ENCODE measurements at places on chromosomes 5 and 9. TPM values are rescaled to one million over a fixed set of nuclear protein-coding genes. Genes with fewer than 3 reads are reported as not detected.
A peak's percentile ranks its signal among the peaks of the same experiment; 100 is the strongest.

The TRAF1 gene
- total RNA-seq, result 4.1 TPM

The ADAMTS2 gene
- 49.3 TPM for total RNA-seq

The CEP72 gene
- 4.4 TPM for total RNA-seq

The PLPPR1 gene
- 1.5 TPM for total RNA-seq

The LCNL1 gene
- 0.20 TPM for total RNA-seq

The C1QTNF3 gene
- total RNA-seq, result 34.8 TPM

The KCNT1 gene
- 0.39 TPM for total RNA-seq

The WDR38 gene
- not detected for total RNA-seq

DNA sequence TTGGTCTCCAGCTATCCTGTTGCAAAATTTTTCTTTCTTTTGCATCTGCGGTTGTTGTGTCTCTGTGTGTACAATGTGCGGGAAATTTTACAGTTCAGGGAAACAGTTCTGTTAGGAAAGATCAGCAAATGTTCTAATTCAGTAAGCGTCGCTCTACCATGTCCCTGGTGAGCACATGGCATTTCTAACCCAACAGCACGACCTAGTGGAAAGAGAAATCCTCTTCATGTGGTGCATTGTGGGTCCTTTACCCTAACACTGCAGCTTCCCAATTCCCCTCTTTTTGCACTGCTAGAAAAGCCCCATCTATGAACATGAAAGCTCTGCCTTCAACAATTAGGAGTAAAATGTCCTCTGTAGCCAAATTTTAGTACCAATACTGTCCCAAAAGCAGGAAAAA is 974.2 kb upstream of the CDH9 start:
- no peak for DNase-seq

DNA sequence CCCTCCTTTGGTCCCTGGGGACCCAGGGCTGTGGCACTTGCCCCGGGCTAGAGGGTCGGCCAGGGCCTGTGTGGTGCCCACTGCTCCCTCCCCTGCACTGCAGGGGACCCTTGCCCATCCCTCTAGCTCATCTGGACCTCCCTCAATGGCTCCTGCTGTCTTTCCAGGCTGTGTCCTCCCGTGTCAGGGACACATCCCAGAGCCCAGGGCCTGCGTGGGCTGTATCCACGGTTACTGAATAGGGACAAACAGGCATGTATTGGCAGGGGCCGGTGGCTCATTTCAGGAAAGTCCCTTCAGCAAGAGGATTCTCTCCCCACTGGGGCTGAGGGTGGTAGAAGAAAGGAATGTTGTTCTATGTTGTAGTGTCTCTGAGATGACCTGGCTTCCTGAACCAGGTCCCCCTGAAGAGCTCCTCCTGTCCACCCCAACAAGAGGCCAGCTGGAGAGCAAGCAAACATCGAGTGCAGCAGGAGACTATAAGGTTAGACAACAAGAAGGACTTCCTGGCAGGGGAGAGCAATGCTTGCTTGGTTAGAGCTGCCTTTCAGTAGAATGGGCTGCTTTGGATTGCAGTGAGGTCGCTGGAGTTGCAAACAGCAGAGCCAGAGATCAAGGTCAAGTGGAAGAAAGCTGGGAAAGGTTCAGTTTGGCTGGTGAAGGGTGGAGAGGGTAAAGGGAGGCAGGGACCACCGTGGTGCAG is 1.0 kb upstream of the CRB2 start:
- no peak for DNase-seq

DNA sequence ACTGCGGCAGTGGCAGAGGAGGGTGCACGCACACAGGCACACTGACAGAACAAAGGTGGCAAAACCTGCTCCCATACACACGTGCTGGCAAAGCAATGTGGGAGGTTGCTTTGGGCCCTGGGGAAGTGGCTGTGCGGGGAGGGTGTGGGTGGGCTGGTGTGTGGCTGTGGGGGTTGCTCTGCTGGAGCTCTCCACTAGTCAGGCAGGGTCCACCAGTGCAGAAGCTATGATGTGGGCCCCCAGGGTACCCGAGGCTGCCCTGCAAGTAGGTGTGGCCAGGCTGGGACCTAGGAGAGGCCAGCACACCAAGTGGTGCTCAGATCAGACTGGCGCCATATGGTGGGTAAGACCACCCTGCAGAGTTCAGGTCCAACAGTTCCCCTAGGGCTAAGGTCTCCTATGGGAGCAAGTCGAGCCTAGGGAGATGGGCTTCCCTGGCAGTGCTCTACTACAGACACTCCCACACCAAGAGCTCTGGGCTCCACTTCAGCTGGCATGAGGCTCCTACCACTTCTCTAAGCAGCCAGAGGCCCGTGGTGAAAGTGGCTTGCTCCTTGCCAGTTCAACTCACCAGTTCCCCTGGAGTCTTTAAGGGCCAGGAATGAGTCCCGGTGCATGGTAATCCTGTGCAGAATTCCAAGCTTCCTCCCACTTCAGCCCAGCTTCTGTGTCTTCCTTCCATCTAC is 46.2 kb upstream of the IFNE start:
- DNase-seq, result no peak

DNA sequence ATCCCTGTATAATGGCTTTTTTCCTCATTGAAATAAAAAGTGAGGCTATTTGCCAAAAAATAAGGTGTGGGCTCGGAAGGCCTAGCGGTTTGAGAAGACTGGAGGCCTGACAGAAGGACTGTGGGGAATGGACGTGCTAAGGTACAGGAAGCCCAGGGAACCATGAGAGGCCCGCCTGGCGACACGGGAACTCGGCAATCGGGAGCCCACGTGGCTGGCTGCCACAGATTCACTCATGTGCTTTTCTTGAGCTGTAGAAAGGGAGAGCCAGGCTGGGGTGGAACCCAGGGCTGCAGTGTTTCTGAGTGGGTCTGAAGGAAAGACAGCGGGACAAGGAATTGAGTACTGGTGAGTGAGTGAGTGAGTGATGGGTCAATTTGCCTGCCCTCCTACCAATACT is 11.9 kb upstream of the DDX41 start:
- no peak for DNase-seq

- DNase-seq, result no peak
Observed at GRCh38 chr9:125908136-125908535, 161.0 kb downstream of the PBX3 start.

GRCh38 chr5:98588215-98588614 is 185.2 kb upstream of the RGMB start:
- peak; percentile 91 for DNase-seq

DNA sequence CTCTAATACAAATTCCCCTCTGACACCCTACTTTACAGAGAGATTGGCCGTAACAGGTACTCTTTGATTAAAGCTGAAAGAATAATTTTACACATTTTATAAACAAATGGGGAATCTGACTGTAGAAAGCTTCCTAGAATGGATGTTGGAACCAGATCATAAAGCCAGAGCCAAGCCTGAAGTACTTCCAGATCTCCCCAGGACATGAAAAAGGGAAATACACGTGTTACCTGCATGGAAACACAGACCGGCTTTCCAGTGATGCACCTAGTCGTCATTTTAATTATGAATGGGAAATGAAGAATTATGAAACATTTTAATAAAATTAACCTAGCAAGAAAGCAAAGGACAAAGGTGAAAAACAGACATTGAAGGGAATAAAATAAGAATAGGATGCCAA is 66.5 kb downstream of the ERCC6L2 start:
- no peak for DNase-seq

DNA sequence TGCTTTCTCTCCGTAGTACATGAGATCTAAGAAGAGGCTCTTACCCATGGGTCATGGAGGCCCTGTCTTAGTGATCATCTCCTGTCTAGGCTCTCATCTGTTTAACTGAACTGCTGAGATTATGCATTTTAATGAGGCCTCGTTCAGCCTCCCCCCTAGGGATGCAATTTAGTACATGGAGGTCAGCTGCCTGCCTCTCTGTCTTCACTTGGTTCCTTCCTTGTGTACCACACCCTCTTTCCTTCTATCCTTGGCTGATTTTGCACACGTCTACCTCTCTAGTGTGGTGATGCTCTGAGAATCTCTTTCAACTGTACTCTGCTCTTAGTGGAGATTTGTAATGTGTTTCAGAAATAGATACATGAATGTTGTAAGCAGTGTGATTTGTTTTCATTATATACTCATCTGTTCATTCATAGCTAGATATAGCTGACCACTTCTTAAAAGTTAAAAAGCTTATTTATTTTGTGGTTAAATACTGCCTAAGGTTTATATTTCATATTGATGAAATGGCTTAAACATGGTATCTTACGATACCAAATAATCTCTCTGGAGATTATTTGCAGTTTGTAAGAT is 3.5 kb upstream of the ACTBL2 start:
- DNase-seq, result no peak

DNA sequence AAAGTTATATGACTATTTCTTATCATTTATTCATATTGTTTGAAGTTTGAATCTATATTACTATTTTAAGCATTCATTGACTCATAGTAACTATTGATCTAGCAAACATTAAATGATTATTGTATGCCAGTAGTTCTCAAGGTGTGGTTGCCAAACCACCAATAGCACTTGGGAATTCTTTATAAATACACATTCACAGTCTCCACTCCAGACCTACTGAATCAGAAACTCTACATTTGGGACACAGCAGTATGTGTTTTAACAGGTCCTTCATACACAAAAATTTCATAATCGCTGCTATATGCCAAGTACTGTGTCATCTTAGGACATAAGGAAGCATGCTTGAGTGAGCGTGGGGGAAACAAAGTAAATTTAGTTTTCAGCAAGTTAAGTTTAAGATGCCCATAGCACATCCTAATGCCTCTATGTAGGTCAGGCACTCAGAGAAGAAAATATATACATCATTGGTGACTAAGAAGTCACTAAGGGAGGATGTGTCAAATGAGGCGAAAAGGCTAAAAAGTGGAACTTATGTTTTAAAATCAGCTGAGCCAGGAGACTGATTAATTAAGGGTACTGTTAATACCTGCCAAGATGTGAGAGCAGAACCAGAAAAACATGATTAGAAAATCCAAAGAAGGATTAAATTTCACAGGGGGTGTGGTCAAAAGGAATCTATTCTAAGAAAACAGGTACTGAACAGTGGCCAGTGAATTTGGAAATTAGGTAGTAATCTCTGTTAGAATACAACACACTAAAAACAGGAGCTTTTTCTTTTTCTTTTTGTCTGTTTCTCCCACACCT is 340.8 kb downstream of the HCN1 start:
- no peak for DNase-seq

GRCh38 chr5:14109041-14109747 is 33.9 kb upstream of the TRIO start:
- no peak for DNase-seq

- DNase-seq, result no peak
Observed at GRCh38 chr9:4585135-4585534, 77.0 kb upstream of the PLPP6 start.

All from skin of body (tissue), 3 donors.